ENCODE measurements at places on chromosomes 12 and 14.

GRCh38 chr14:33774723-33775470 lies 176.0 kb downstream of the EGLN3 start:
- no peak for DNase-seq

DNA sequence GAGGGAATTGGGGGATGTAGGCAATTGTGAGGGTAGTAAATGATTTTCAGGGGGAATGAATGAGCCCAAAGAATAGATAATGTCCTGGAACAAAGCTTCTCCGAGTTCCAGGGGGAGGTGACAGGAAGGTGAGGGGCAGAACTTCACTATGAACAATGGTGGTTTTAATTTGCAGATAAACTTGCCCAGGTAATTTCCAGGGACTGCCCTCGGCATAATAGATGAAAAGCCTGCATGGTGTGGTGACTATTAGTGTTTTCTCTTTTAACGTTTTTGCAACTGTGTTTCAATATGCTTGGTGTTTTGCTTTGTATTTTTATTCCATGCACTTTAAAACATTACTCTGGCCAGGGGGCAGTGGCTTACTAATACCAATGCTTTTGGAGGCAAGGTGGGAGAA lies 325.2 kb upstream of the RGS6 start:
- no peak for DNase-seq

- DNase-seq = no peak
Measured at GRCh38 chr12:128583453-128583852, 240.3 kb downstream of the SLC15A4 start.

DNA sequence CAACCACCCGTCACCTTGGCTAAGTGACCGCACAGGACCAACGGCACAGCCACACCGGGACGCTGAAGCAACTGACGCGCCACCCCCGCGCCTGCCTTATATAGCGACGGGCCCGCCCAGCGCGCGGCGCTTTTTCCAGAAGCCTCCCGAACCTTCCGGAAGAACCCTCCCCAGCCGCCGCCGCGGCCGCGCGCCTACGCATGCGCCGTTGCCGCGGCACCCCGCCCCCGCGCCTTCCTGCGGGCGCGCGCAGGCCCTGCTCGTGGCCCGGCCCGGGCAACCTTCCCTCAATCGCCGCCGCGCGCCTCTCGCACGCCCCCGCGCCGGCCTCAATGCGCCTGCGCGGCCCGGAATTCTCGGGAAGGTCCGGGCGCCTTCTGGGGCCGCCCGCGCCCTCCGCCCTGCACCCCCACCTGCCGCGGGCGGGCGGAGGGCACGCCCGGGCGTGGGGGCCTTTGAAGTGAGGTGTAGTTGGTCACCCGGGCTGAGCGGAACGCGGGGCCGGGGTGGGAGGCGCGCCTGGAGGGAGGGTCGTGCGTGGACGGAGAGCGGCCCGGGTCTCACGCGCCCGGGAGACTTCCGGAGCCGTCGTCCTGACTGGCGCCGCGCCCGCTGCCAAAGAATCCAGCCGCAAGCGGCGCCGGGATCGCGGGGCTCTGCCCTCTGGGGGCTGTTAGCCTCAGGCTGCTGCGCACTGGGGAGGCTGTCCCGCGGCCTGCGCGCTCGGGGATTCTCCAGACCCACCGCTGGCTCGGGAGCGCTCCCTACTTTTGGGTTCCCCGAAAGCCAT lies at the start of gene HSP90AA1:
Gene HSP90AA1 (minus strand): TSS at position 73 of the 790 bp plus-strand sequence. CDS start 666 bp downstream, outside the sequence.
- peak; percentile 91 for DNase-seq

GRCh38 chr12:47343684-47344567 lies 264.2 kb upstream of the AMIGO2 start:
- no peak for DNase-seq

DNA sequence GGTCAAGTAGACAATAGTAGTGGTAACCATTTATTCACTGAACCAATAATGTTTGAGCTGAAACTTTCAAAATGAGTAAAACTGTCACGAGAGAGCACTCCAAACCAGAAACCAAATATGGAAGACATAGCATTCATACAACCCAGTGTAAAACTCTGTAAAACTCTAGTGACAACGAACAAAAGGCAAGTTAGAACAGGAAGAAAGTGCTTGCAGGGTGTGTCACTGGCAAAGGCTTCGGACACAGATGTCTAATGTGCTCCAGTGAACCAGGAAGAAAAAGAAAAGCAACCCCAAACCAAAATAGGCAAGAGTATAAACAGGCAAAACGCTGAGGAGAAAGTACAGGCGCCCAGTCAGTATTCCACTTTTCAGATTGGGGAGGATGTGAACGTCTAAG lies 79.3 kb upstream of the FZD10 start:
- DNase-seq = no peak

GRCh38 chr14:68849416-68849815 lies 56.5 kb upstream of the ZFP36L1 start:
- no peak for DNase-seq

Measured in effector memory CD8-positive, alpha-beta T cell (primary cell).